ENCODE measurements at places on chromosomes 2 and 18.

DNA sequence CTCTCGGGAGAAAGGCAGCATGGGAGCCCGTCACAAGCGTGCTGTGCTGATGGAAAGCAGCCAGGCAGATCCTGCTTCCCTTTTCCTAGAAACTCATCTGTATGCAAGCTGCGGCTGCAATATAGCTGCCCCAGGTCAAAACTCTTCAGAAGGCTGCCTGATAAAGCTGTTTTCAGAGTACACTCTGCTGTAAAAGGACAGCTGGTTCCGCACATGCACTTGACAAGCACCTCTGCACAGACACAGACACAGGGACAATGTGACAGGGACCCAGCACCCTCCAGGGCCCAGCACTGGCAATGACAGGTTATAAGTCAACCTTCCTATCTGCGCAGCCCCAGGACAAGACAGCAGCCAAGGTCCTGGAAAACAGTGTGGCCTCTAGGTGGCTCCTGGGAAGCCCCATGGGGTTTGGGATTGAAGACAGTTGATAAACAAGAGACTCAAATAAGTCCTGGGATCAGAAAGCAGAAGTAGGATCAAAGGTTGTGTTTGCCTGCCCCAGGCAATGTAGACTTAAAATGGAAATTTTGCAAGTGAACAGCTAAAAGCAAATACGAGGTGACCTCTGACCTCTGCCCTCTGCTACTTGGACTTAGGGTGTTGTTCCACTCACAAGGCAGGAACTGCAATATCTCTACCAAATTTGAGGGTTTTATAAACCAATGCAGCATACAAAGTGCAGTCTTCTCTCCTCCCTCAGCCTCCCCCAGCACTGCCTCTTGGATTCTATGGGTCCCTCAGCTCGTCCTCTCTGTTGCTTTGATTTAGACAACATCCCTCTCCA, 16.9 kb downstream of the SLC66A2 start:
- DNase-seq = no peak

- DNase-seq = peak; percentile 3
Observed at GRCh38 chr18:27954226-27954625, 222.7 kb downstream of the CDH2 start.

GRCh38 chr2:95158891-95159619, 593 bp downstream of the ZNF514 start:
- DNase-seq = peak; percentile 4

DNA sequence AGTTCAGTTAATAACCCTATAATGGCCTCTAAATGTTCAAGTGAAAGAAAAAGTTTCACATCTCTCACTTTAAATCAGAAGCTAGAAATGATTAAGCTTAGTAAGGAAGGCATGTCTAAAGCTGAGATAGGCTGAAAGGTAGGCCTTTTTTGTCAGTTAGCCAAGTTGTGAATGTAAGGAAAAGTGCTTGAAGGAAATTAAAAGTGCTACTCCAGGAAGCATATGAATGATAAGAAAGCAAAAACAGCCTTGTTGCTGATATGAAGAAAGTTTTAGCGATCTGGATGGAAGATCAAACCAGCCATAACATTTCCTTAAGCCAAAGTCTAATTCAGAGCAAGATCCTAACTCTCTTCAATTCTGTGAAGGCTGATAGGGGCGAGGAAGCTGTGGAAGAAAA, 10.1 kb downstream of the PLCL1 start:
- no peak for DNase-seq

DNA sequence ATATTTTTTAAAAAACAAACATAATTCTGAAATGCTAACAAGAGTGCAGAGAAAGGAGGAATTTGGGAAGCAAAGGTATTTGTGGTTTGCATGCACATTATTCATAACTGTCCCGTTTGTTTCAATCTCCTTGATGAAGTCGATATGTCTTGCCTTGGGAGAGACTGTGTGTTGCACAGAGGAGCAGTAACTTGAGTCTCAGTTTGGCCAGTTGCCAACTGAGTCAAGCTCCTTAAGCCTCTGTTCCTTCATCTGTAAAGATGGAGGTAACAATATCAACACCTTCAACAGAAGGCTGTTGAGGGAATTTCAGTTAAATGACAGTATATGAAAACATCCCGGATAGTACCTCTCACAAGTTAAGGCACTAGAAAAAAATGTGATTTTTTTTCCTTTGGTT, 226.2 kb downstream of the ASXL3 start:
- DNase-seq = peak; percentile 71
